Neural progenitor cell (in vitro differentiated cells): ENCODE measurements at places on chromosomes 13 and 19.

- H3K36me3 ChIP-seq: no peaks in the 10 kb centered on the region
- H3K4me3 ChIP-seq: no peak overlapping the region
- DNase-seq: peak; percentile 45
- no peak overlapping the region for H3K27ac ChIP-seq
- H3K27me3 ChIP-seq: no peaks in the 10 kb centered on the region
- peaks cover 42% of the 10 kb centered on the region for H3K4me1 ChIP-seq
Observed at GRCh38 chr13:99655351-99656091, 154.2 kb downstream of the TM9SF2 start.

- H3K36me3 ChIP-seq: no peaks in the 10 kb centered on the region
- no peak overlapping the region for H3K27ac ChIP-seq
- no peaks in the 10 kb centered on the region for H3K27me3 ChIP-seq
- no peak for DNase-seq
- no peak overlapping the region for H3K4me3 ChIP-seq
Observed at GRCh38 chr13:58437427-58437826, 805.9 kb downstream of the PCDH17 start.

DNA sequence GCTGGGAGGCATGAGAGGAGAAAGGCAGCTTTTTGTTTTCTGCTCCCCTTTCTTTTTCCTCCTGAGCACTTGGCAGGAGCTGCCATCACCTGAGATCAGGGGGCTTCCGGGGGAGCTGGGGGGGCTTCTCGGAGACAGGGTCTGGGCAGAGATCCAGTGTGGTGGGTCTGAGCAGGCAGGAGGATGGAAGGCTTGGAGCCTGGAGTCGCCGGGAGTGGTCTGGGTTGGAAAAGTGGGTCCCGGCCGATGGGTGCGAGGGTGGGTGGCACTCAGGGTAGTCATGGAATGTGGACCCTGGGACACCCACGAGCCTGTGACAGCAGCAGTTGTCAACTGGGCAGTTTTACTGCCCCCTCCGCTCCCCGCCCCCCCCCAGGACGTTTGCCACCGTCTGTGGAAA, 2.2 kb upstream of the ADM5 start:
- no peak overlapping the region for H3K4me3 ChIP-seq
- no peaks in the 10 kb centered on the region for H3K36me3 ChIP-seq
- peaks cover 14% of the 10 kb centered on the region for H3K4me1 ChIP-seq
- no peaks in the 10 kb centered on the region for H3K27me3 ChIP-seq
- H3K27ac ChIP-seq: no peak overlapping the region
- DNase-seq: no peak

DNA sequence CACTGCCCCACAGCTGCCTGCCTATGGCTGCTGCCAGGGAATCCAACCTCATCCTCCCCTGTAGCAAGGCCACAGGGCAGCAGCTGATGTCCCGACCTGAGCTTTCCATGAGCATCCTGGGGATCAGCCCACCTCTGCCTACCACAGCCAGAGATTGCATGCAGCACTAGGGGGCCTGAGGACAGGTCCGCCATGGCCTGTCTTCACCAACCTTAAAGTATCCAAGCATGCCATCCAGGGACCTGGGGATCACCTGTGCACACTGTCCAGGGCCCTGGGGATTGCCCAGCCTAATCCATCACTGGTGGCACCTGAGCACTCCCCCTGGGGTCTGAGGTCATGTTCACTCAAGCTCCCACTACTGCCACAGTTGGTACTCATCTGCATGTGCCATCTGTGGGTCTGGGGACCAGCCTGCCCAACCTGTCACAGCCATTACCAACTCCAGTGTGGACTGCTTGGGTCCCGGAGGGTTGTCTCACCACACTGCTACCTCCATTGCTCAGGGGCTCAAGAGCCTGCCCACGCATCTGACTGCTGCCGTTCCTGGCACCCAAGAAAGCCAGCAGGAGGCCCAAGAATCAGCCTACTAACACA, 53.0 kb downstream of the KCTD15 start:
- H3K4me1 ChIP-seq: no peaks in the 10 kb centered on the region
- no peaks in the 10 kb centered on the region for H3K27me3 ChIP-seq
- no peaks in the 10 kb centered on the region for H3K36me3 ChIP-seq

GRCh38 chr19:53982001-53982451, 9.4 kb upstream of the CACNG6 start:
- peak; percentile 65 for DNase-seq
- peaks cover 5% of the 10 kb centered on the region for H3K4me1 ChIP-seq
- peaks cover 91% of the 10 kb centered on the region for H3K27me3 ChIP-seq

- no peaks in the 10 kb centered on the region for H3K36me3 ChIP-seq
- H3K27ac ChIP-seq: no peak overlapping the region
- no peaks in the 10 kb centered on the region for H3K27me3 ChIP-seq
- peaks cover 18% of the 10 kb centered on the region for H3K4me1 ChIP-seq
Observed at GRCh38 chr13:28137596-28137995, 749 bp upstream of the PAN3 start.

GRCh38 chr13:79549355-79550106, 68.6 kb downstream of the NDFIP2 start:
- H3K4me3 ChIP-seq: no peak overlapping the region
- no peaks in the 10 kb centered on the region for H3K36me3 ChIP-seq
- no peaks in the 10 kb centered on the region for H3K27me3 ChIP-seq
- H3K4me1 ChIP-seq: peaks cover 9% of the 10 kb centered on the region

DNA sequence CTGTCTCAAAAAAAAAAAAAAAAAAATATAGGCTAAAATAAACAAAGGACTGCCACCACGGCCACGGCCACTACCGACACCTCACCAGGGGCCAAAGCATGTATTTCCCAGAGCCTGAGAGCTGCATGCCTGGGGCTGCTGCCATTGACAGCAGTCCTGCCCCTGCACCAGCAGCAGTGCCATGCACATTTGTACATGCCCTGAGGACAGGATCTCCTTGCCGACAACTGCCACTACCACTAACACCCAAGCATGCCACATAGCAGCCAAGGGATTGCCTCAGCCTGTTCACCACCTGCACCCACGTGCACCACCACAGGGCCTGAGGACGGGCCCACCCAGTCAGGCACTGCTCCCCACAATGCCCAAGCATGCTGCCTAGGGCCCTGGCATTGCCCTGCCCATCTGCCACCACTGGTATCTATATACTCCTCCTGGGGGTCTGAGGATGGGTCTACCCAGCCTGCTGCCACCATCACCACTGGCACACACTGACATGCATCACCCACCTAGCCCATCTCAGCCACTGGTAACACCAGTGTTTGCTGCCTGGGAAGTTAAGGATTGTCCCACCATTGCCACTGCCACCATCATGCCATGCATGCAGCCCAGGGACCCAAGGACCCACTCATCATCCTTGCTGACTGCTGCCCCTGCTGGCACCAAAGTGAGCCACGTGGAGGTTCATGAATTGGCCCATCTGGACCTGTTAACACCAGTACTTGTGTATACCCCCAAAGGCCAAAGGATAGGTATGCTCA, 10.6 kb upstream of the NUP62 start:
- peaks cover 18% of the 10 kb centered on the region for H3K27me3 ChIP-seq
- no peak for DNase-seq
- no peak overlapping the region for H3K4me3 ChIP-seq
- H3K27ac ChIP-seq: no peak overlapping the region

GRCh38 chr13:90197722-90198121, 1149.8 kb upstream of the MIR17HG start:
- H3K36me3 ChIP-seq: no peaks in the 10 kb centered on the region
- H3K4me1 ChIP-seq: no peaks in the 10 kb centered on the region
- DNase-seq: no peak
- H3K27ac ChIP-seq: no peak overlapping the region

DNA sequence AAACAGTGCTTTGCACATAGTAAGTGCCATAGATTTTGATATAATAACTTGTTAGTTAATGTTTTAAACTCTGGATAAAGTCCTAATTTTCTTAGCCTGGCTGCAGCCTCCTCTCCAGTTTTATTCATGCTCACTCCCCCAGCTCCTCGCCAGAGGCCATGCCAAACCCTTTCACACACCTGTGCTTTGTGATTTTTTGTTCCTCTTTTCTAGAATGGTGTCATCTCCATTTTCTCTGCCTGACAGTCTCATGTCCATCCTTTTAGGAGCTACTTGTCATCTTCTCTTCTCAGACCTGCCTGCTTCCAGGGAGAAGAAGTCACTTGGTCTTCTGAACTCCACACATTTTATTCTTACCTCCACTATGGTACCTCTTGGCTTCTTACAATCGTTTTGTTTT, 55.8 kb upstream of the SPATA13 start:
- H3K36me3 ChIP-seq: no peaks in the 10 kb centered on the region
- no peak overlapping the region for H3K27ac ChIP-seq
- peaks cover 25% of the 10 kb centered on the region for H3K4me1 ChIP-seq
- H3K4me3 ChIP-seq: no peak overlapping the region
- no peak for DNase-seq

- no peak for DNase-seq
- no peak overlapping the region for H3K27ac ChIP-seq
- H3K27me3 ChIP-seq: no peaks in the 10 kb centered on the region
- H3K36me3 ChIP-seq: no peaks in the 10 kb centered on the region
- H3K4me3 ChIP-seq: no peak overlapping the region
- H3K4me1 ChIP-seq: no peaks in the 10 kb centered on the region
Observed at GRCh38 chr19:14550201-14550754, 20.9 kb downstream of the TECR start.

- no peak overlapping the region for H3K4me3 ChIP-seq
- H3K27ac ChIP-seq: no peak overlapping the region
- no peaks in the 10 kb centered on the region for H3K4me1 ChIP-seq
- no peaks in the 10 kb centered on the region for H3K36me3 ChIP-seq
- peaks cover 11% of the 10 kb centered on the region for H3K27me3 ChIP-seq
Observed at GRCh38 chr13:102584434-102584833, 12.4 kb upstream of the TPP2 start.

DNA sequence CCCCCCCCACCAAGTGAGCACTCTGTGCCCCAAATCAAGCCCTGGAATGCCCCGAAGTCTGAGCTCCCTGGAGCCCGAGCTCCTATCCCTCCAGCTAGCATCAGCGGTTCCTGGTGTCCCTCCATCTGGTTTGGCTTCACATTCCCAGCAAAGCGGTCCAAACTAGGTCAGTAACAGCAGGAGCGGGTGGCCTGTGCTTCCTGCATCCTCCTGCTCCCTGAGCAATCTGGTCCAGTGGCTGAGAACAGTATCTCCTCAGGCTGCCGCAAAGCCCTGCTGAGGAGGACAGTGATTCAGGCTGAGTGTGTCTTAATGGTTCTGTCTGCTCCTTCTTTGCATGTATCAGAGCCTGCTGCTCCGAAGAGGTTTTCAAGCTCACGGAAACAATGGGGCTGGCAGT, 25.9 kb downstream of the RASL11A start:
- DNase-seq: no peak
- no peak overlapping the region for H3K27ac ChIP-seq
- peaks cover 3% of the 10 kb centered on the region for H3K4me1 ChIP-seq
- no peak overlapping the region for H3K4me3 ChIP-seq

DNA sequence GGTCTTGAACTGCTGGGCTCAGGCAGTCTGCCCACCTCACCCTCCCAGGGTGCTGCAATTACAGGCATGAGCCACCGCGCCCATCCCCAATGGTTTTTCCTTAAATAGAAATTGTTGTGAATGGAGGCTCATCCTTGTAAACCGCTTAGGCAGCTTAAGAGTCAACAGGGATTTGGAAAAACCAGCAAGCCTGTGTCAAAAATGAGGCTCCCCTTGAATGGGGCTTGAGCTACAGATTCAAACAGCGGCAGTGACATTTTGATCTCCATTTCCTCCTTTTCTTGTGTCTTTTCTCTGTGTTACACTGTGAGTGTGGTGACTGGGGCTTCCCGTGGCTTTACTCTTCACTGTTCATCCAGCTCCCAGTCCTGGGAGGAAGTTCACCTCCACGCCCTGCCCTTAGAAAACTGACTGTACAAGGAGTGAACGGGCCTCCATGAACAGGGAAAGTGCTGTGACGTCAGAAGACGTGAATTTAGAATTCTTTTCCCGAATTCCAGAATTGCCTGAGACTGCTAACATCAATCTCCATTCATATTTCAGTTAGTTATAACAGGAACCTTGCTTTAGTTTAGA, 15.3 kb upstream of the RAB8A start:
- no peak overlapping the region for H3K4me3 ChIP-seq
- H3K36me3 ChIP-seq: peaks cover 11% of the 10 kb centered on the region
- no peaks in the 10 kb centered on the region for H3K27me3 ChIP-seq
- no peaks in the 10 kb centered on the region for H3K4me1 ChIP-seq

DNA sequence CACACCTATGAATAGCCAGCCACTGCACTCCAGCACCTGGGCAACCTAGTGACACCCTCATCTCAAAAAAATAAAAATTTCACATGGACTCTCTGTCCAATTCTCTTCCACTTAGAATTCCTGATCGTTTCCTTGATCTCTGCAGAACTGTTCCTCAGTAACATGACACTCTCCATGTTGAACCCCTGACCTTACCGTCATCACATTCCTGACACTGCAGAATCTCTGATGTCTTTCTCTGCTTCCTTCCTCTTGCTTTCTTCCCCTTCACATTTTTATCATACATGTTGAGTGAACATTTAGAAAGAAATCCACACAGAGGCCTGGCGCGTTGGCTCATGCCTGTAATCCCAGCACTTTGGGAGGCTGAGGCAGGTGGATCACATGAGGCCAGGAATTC, 15.0 kb downstream of the ZNF114 start:
- no peak for DNase-seq
- H3K27ac ChIP-seq: no peak overlapping the region
- peaks cover 8% of the 10 kb centered on the region for H3K36me3 ChIP-seq
- no peak overlapping the region for H3K4me3 ChIP-seq
- H3K4me1 ChIP-seq: no peaks in the 10 kb centered on the region
- H3K27me3 ChIP-seq: no peaks in the 10 kb centered on the region

DNA sequence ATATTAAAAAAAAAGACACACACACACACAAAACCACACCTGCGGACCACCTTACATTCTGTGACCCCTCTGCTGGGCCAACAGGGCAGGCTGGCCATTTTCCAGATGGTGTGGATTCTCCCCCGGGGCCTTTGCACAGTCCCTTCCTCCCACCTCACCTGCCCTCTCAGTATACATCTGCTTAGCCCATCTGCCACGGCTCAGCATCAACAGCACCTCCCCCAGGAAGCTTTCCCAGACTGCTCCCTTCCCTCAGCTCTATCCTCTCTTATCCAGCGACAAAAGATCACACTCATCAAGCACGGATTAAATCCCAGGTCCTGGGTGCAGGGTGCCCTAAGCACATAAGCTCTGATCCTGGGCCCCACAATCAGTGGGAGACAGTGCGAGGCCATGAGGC, 4.5 kb downstream of the ZNF787 start:
- no peak for DNase-seq
- H3K27me3 ChIP-seq: no peaks in the 10 kb centered on the region
- no peaks in the 10 kb centered on the region for H3K36me3 ChIP-seq
- peaks cover 25% of the 10 kb centered on the region for H3K4me1 ChIP-seq
- H3K27ac ChIP-seq: no peak overlapping the region
- H3K4me3 ChIP-seq: no peak overlapping the region

GRCh38 chr13:99374994-99375737, 68.0 kb upstream of the GPR183 start:
- no peak overlapping the region for H3K4me3 ChIP-seq
- H3K36me3 ChIP-seq: no peaks in the 10 kb centered on the region
- DNase-seq: no peak
- H3K27me3 ChIP-seq: no peaks in the 10 kb centered on the region
- no peaks in the 10 kb centered on the region for H3K4me1 ChIP-seq
